ENCODE measurements at places on chromosomes 3 and 15.

DNA sequence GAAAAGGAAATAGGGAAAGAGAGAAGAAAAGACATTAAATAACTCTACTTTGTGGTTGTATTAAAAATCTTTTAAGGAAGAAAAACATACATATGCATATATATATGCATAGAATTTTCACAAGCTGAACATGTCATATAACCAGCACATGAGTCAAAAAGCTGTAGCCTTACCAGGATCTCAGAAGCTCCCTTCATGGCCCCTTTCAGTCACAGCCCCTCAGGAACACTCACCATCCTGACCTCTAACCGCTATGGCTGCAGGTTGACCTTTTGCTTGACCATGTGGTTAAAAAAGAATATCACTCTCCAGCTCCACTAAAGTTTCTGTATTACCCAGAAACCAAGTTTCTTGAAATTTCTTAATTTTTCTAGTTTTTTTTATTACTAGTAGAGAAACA is 103.4 kb downstream of the CHST2 start:
- DNase-seq, result no peak

DNA sequence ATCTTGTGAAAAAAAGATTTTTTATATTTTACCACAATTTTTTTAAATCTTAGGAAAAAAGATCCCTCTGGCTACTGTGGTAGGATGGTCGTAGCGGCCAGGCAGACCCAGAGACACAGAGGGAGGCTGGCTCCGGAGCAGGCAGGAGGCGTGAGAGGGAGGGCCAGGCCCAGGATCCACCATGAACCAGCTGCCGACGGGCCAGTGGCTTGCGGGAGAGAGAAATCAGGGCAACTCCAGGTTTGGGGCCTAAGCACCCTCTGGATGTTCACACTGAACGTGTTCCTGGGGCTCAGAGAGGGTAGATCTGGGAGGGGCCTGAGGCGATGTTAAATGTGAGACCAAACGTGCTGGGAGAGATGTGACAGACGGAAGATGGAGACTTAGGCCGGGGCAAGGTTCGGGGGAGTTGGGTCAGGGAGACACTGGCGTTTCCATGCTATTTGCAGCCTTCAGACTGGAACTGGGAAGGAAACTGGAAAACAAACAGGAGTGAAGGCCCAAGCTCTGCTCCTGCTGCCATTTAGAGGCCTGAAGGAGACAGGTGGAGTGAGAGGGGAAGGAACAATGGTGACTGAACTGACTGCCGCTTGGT is 1.6 kb upstream of the VILL start:
- no peak for DNase-seq

- no peak for DNase-seq
Measured at GRCh38 chr15:92914768-92915221, 14.7 kb downstream of the CHD2 start.

DNA sequence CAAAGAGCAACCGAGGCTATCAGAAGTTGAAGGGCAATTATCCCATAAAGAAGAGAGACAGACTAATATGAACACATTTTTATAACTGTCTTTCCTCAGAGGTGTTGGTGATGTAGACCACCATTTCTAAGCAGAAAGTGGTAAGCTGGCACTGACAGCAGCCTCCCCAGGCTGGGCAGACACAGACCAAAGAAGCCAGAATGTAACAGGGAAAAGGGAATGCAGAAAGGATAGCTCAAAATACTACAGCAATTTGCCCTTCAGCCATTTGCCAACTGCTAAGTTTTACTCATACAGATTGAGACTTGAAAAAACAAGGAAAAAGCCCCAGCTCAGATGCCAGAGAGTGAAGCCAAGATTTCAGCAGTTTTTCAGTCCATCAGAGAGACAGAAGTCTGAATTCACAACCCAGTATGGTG is 73.5 kb upstream of the ABI3BP start:
- DNase-seq, result no peak

DNA sequence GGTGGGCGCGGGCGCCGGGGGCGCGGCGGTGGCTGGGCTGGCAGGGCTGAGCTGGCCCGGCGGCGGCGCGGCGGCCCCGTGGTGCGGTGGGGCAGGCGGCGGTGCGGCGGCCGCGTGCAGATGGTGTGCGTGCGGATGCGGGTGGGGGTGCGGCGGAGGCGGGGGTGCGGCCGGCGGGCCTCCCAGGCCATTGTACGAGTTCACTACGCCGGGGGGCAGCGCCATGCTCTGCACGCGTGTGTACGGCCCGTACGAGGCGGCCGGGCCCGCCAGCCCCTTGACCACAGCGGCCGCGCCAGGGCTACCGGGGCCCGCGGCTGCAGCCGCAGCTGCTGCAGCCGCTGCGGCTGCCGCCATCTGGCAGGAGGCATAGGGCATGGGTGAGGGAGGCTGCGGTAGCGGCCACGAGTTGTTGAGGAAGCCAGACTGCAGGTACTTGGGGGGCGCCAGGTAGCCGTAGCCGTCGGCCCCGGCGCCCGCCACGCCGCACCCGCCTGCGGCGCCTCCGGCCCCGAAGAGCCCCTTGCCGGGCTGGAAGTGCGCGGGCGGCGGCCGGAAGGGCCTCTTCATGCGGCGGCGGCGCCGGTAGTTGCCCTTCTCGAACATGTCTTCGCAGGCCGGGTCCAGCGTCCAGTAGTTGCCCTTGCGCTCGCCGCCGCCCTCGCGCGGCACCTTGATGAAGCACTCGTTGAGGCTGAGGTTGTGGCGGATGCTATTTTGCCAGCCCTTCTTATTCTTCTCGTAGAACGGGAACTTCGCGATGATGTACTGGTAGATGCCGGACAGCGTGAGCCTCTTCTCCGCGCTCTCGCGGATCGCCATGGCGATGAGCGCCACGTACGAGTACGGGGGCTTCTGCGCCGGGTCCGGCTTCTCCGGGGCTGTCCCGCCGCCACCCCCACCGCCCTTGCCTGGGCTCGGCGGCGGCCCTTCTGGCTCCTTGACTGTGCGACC is 951 bp downstream of the FOXL2 start:
- no peak for DNase-seq

- no peak for DNase-seq
Measured at GRCh38 chr3:186640929-186641328, 730 bp downstream of the FETUB start.

- no peak for DNase-seq
Measured at GRCh38 chr3:123353227-123353849, 95.6 kb downstream of the ADCY5 start.

DNA sequence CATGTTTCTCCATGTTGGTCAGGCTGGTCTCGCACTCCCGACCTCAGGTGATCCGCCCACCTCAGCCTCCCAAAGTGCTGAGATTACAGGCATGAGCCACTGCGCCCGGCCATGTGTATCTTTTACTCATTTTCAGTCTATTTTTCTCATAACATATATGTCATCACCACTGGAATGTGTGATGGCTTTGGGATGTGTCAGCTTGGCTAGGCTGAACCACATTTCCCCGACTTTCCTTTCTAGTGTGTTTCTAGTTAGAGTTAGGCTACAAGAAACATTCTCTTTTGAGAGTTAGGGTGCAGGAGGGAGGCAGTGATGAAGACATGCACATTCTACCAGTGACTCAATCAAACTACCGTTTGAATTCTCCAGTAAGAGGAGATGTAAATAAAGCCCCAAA is 444.9 kb upstream of the THBS1 start:
- DNase-seq, result no peak

- no peak for DNase-seq
Measured at GRCh38 chr3:133945381-133946095, 49.9 kb upstream of the RAB6B start.

GRCh38 chr3:197135212-197135611 is 105.6 kb upstream of the MELTF start:
- DNase-seq, result no peak

GRCh38 chr3:69087030-69087791 is 2.5 kb downstream of the ARL6IP5 start:
- DNase-seq, result no peak

DNA sequence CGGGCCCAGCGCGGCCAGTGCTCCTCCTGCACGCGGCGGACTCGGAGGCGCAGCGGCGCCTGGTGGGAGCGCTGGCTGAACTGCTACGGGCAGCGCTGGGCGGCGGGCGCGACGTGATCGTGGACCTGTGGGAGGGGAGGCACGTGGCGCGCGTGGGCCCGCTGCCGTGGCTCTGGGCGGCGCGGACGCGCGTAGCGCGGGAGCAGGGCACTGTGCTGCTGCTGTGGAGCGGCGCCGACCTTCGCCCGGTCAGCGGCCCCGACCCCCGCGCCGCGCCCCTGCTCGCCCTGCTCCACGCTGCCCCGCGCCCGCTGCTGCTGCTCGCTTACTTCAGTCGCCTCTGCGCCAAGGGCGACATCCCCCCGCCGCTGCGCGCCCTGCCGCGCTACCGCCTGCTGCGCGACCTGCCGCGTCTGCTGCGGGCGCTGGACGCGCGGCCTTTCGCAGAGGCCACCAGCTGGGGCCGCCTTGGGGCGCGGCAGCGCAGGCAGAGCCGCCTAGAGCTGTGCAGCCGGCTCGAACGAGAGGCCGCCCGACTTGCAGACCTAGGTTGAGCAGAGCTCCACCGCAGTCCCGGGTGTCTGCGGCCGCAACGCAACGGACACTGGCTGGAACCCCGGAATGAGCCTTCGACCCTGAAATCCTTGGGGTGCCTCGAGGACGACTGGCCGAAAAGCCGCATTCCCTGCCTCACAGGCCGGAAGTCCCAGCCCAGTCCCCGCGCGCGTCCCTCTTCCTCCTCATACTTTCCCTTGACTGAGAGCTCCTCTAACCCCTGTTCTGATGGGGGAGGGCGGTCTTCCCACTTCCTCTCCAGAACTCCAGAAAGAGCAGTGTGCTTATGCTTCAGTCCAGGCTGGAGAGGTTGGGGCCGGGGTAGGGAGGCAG is 1.4 kb upstream of the IL17RC start:
- no peak for DNase-seq

DNA sequence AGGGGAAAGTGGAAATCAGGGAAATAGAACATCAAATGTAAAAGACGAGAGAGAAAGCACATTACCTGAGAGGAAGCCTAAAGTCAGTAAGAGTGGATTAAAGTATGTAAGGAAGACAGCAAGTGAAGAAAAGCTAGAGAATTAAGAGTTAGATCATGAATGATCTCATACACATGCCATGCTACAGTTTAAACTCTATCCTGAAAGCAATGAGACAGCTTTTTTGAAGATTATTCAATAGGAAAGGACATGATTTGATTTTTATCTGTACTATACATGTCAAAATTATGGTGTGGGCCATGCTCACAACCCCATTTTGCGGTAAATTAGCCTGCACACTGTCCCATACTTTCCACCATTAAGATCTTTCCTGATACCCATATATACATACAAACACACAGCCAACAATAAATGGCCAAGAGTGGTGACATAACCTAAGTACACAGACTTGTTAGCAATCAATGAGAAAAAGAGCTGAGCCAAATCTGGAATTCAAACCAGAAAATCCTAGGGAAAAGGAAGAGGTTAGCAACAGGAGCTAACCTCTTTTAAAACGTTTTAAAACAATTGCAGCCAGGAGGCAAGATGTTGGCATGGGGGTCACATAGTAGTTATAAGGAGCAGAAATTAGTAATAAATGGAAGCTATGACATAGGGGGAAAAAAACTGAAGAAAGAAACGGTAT is 4.5 kb downstream of the MYO9A start:
- DNase-seq, result no peak

- DNase-seq, result no peak
Measured at GRCh38 chr3:37163262-37164015, 10.9 kb downstream of the LRRFIP2 start.

GRCh38 chr3:143242101-143242500 is 122.5 kb downstream of the CHST2 start:
- DNase-seq, result no peak
